Daoy (cell line): ENCODE measurements at places on chromosomes 3 and 15. TPM values are rescaled to one million over a fixed set of nuclear protein-coding genes. Genes with fewer than 3 reads are reported as not detected.

Gene PIGZ
- total RNA-seq = 0.23 and 0.77 TPM in 2 replicates

Gene CPOX
- total RNA-seq = 53.9 and 58.9 TPM in 2 replicates

Gene CSTA
- not detected in 2 replicates for total RNA-seq

Gene GTF2E1
- total RNA-seq = 22.2 and 23.4 TPM in 2 replicates

Gene CCDC39
- 0.65 TPM in 1 of 2 replicates, not detected in the other for total RNA-seq

Gene CD200R1
- total RNA-seq = 0.09 TPM in 1 of 2 replicates, not detected in the other

Gene CCR5
- total RNA-seq = not detected in 2 replicates

Gene UCN2
- 3.0 and 6.2 TPM in 2 replicates for total RNA-seq

GRCh38 chr15:79623488-79623887 lies 191.4 kb downstream of the MINAR1 start:
- DNase-seq = no peak

DNA sequence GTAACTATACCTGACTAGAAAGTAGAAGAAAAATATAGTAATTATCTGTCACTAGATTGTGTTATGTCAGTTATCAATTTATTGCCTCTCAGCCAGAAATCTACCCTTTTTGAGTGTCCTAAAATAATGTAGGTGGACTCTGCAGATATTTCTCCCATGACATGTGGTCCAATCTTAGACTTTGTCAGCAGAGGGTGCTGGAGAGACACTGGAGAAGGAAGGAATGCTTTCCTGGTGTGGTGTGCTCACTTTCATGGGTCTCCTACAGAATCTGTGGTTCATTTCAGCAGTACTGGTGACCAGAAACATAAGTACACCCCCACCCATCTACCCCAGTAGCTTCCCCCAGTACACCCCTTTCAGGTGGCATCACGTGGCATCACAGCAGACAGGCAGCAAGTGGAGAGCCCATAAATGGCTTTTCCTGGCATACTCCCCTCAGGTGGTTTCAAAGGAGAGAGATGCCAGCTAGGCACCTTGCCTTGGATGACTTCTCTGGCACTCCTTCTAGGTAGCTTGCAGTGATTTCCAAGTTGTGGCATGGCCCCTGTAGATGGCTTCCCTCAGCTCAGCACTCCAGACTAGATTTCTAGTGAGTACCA lies 114.7 kb downstream of the GADL1 start:
- DNase-seq = peak; percentile 12

DNA sequence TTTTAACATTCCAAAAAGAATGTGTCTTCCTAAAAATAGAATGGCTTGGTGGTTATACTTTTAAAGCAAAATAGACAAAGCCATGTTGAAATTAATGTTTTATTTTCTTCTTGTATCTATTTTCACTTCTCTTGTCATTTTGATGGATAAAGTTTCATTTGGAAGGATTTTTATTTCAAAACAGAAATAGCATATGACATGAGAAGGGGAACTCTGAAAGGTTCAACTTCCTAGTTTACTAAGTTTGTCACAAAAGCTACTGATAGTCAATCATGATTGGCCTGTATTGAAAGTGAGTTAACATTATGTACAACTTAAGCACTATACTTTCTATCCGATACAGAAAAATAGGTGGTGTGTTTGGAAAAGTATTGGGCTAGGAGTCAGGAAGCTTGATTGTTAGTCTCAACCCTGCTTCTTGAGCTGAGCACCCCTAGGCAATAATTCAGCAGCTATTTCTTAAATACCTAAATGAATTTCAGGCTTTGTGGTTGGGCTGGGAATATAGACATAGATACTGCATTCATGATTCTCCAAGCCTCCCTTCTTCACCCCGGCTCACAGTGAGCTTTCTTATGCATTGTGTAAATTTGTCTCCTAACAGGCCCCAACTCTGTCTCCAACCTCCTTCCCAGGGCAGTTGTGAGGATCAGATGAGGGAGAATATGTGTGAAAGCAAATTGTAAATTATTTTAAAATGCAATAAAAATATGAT lies 46.9 kb upstream of the CSPG4 start:
- DNase-seq = no peak

GRCh38 chr3:118740722-118741290 lies 293.8 kb downstream of the IGSF11 start:
- no peak for DNase-seq

DNA sequence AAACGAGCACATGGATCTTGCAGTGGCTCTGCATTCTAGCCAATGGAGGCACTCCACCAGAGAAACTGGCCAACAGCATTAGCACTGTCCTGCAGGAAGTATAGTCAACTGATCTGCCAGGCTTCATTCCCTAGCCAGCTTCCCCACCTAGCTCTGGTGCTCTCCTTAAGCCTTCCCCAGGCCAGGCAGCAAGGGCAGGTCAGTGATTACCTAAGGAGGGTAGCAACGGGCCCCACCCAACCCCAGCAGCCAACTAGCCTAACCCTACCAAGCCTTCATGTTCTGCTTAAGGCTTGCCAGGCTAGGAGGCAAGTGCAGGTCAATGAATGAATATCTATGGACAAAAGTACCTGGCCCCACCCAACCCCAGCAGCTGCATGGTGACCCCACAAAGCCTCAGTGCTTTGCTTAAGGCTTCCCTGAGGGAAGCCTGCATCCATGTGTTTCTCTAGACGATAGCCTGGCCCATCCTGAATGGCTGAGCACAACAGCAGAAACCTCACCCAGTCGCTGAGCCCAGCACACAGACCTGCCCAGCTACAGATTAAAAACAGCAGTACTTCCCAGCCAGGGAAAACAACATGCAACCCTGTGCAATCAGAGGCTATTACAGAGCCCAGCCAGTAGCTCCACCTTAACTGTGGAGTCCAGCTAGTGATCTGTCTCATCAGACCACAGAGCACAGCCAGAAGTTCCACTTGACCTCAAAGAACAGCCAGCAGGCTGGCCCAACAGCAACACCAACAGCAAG lies 28.5 kb downstream of the THBS1 start:
- no peak for DNase-seq

GRCh38 chr15:73767806-73768501 lies 14.8 kb upstream of the INSYN1 start:
- no peak for DNase-seq

GRCh38 chr15:33960549-33960935 lies 7.8 kb upstream of the CHRM5 start:
- DNase-seq = no peak

GRCh38 chr3:197021729-197022404 lies 7.8 kb downstream of the MELTF start:
- DNase-seq = no peak

GRCh38 chr3:147412917-147413685 lies 3.9 kb downstream of the ZIC1 start:
- DNase-seq = no peak
